ENCODE measurements at places on chromosomes 7 and 10. TPM values are rescaled to one million over a fixed set of nuclear protein-coding genes. Genes with fewer than 3 reads are reported as not detected.

Gene IRF5
- 164 TPM for total RNA-seq

- no peak for DNase-seq
Observed at GRCh38 chr7:100893910-100894721, 1.6 kb downstream of the ACHE start.

GRCh38 chr7:47452715-47453092 lies 129.2 kb downstream of the TNS3 start:
- DNase-seq: no peak

DNA sequence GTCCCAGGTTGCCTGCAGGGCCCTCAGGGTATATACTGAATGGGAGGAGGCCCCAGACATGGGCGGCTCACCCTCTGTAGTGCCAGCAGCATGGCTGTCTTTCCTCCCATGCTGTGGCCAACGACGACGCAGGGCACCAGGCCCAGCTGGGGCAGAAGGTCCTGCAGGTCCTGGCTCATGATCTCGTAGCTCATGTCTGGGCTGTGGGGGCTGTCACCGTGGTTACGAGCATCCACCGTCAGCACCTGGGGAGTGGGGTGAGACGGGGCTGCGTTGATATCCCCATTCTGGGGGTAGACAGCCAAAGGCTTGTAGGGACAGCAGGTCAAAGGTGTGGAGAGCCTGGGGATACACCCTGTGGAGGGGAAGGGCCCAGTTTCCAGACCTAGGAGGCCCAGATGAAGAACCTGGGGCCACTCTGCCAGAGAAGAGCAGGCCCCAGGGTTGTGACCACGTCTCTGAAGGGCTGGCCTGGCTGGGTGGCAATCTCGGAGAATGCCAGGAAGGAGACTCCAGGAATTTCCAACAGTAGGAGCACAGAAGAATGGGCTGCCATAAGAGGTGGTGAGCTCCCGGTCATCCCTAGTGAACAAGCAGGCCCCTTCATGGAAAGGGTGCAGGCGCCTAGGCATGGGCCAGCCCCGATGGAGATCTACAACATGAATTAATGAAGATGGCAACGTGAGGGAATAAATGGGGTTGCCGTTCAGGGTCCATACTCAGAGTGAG lies 947 bp downstream of the ABHD11 start:
- DNase-seq: no peak

DNA sequence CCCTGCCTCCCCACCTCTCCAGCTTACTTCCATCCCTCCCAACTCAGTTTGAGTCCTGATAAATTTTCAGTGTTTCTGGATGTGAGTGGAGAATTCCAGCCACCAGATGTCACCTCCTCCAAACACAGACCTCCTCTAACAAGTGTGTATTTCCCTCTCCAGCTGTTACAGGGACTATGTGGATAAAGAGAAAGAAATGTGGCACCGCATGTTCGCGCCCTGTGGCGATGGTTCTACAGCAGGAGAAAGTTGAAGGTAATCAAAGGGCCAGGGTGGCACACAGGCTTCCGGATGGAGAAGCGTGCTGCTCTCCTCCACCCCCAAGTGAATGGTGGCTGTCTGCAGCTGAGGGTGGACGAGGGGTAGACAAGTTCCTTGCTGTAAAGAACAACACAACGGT lies 14.7 kb downstream of the FKBP6 start:
- DNase-seq: no peak

GRCh38 chr10:6501931-6502330 lies 78.1 kb downstream of the PRKCQ start:
- DNase-seq: no peak
